ENCODE measurements at places on chromosomes 12 and 14.

- DNase-seq = no peak
Observed at GRCh38 chr14:37172936-37173614, 669 bp upstream of the SLC25A21 start.

DNA sequence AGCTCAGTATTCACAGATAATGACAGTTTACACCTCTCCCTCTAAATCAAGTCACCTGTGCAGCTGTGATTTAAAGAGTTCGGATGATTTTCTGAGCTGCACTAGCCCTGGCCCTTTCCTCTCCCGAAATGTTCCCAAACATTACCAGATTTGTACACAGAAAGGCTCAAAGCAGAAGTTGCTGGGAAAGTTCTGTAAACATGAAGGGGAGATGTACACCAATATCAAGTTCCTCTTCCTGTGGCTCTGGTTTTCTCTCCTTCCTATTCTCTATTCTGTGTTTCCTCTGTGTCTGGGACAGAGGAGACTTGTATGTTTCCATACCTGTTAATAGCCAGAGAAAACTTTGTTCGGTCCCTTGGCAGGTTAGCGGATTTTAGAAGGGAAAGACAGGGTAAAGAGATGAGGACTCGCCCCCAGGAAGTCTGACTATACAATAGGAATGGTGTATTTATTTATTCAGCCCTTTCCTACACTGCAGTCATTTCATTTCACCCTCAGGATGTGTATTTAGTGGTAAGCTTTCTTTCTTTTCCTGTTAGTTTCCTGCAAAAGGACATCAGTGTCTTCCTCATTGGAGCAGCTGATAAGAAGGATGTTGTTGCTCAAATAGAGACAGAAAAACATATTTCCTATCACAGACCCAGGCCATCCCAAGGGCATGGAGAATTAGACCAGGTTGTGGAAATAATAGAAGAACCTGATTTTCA, 7.6 kb upstream of the NUMB start:
- no peak for DNase-seq

DNA sequence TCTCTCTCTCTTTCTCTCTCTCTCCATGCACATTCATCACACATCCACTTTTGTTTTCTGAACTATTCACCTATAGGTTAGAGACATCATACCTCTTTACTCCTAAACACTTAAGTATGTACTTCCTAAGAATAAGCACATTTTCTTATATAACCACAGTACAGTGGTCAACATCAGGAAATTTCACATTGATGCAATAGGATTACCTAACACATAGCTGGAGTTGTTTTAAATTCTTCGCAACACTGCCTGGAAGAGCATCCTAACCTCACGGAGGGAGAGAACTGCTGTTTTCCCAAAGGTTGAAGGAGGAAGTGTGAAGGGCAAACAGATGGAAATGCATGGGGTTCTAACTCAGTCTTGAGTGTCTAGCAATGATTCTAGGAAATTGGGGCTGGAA, 159.2 kb downstream of the SYT1 start:
- no peak for DNase-seq

DNA sequence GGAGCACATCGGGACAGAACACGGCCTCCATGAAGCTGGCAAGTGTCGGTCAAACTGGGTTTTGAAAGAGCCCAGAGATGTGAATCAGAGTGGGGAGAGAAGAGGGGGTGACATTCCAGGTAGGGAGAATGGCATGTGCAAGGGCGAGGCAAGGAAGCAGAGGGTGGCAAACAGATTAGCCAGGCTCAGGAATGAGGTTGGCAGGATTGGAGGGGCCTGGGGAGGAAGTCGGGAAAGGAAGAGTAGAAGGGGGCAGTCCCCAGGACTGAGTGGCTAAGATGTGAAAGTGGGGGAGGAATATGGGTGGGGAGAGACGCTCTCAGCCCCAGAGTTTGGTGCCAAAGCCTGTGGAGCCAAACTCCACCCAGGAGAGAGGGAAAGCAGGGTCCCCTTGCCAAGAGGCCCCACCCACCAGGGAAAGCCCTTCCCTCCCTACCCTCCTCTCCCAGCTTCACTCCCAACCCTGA, 5.5 kb upstream of the HDAC7 start:
- DNase-seq = no peak

GRCh38 chr14:102734436-102734835, 42.8 kb upstream of the TRAF3 start:
- DNase-seq = no peak

- DNase-seq = peak; percentile 14
Observed at GRCh38 chr12:24534622-24535021, 414.3 kb downstream of the BCAT1 start.

DNA sequence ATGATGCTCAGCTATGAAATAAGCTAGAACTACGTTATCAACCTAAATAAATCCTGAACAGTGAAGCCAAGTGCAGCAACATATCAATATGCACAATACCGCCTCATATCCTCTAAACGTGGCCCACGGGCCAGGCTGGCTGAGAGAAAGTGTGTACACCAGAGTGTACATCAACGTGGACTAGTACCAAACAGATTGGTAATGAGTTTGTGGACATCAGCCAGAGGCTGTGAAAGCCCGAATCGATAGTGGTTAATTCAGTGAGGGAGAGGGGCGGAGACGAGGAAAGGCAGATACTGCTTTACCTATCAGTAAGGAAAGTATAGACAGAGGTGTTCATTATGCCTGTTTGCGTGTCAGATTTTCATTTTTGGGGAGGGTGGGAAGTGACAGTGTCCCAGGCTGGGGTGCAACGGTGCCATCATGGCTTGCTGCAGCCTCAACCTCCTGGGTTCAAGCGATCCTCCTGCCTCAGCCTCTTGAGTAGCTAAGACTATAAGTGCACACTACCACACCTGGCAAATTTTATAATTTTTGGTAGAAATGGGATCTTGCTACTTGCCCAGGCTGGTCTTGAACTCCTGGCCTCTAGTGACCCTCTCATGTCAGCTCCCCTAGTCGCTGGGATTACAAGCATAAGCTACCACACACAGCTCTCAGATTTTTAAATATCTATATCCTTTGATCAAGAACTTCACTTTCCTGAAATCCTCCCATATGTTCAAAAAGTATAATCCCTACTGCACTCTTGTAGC, 50.1 kb downstream of the ANAPC7 start:
- no peak for DNase-seq

DNA sequence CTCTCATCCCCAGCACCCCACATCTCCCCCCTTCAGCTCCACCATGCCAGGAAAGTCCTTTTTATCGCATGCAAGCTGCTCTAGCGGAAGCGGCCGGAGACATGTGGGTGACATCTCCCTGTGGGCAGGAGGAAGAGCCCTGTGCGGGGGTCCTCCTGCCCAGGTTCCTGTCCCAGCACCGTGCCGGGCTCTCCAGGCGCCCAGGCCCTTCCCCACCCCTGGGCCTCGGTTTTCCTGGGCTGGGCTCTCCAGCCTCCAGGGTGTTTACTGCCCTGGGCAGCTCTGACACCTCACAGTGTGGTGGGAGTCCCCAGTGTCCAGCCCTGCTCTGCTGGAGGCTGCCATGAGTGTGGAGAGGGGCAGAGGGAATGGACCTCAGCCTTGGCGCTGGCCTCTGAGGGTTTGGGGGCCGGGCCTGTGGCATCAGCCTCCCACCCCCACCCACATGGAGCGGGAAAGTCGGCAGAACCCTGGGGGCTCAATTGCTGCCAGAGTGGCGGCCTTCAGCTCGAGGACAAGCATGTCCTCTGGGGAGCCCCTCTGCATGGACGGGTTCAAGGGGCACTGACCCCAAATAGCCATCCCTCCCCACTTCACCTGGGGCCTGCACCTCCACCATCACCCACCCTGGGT, 16.9 kb downstream of the ASPG start:
- DNase-seq = no peak

GRCh38 chr12:12487490-12487889, 75.2 kb downstream of the DUSP16 start:
- no peak for DNase-seq

DNA sequence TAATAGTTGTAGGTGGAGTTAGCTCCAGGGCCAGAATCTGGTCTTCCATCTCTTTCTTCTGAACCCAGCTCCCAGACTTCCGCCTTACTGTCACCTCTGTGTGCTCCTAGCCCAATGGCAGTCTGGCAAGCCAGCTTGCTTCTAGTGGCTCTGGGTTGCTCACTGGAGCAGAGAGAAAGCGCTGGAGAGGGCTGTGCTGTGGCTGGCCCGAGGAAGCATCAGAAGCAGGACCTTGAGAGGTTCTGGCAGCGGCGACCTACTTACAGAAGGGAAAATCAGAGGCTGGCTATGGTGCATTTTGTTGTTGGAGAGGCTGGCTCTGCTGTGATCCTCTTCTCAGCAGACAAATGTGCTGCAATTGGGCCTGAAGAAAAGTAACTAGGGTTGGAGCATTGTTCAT, 28.6 kb downstream of the KCNA5 start:
- DNase-seq = no peak

- DNase-seq = no peak
Observed at GRCh38 chr14:76666746-76667145, 94.5 kb upstream of the VASH1 start.

- DNase-seq = no peak
Observed at GRCh38 chr12:112963227-112963861, 15.0 kb upstream of the OAS2 start.

DNA sequence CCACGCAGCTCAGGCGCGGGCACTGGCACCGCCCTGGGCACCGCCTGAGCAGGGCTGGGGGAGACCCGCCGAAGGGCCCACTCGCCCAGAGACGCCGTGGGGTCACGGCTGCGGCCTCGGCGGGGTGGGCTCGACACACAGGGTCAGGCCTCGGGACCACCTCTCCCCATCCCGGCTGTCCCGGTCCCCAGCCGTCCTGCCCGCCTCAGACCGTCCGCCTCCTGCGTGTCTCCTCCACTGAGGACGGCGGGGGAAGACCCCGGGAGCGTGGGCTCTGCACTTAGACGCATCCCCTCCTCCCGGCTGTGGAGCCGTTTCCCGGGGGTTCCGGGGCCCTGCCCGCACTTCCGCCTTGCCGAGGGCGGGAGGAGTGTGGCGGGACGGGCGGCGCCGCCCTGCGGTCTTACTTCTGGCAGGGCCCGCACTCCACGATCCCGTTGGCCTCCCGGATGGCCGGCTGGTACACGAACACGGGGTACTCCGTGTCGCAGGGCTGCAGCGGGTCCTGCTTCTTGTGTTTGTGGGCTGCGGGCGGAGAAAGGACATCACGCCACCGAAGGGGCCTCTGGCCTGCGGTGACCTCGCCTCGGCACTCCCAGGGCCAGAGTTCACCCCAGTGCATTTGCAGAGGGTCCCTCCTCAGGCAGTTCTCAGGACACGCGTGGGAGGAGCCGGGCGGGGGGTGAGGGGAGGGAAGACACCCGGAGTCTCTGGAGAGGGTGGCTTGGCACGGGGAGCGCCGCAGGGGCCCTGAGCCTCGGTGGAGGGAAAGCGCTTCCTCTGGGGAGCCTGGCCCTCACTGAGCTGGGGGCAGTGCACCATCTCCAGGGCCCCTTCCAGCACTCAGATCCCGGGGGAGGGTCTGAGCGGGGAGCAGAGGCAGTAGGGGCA, 23.1 kb upstream of the LRTM2 start:
- no peak for DNase-seq

DNA sequence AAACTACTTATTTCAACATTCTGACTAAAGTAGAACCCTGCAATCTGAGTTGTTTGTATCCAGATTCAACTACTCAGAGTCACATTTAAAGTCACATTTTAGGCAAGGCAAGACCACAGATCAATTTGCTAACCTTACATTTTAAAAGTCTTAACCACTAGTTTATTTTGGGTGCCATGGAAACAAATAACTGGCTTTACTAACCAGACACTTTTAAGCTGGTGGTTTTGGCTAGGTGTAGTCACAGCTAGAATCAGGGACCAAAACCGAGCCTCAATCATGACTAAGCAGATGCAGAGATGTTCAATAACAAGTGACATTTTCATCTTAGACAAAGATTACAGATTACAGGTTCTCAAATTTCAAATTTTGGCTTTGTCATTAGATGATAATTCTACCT, 115.3 kb downstream of the PDE6H start:
- DNase-seq = no peak

All from iPS-NIHi11 (cell line).